Thoracic aorta (tissue), 2 donors: ENCODE measurements at places on chromosomes 1 and 21. TPM values are rescaled to one million over a fixed set of nuclear protein-coding genes. Genes with fewer than 3 reads are reported as not detected.

OR6K6 gene
- total RNA-seq: not detected

CLCA1 gene
- not detected for total RNA-seq

TRIM63 gene
- not detected for total RNA-seq

GRCh38 chr1:231519166-231519565 is 9.3 kb upstream of the TSNAX start:
- H3K27ac ChIP-seq: no peak overlapping the region
- H3K4me3 ChIP-seq: no peak overlapping the region
- H3K36me3 ChIP-seq: no peaks in the 10 kb centered on the region
- DNase-seq: no peak

DNA sequence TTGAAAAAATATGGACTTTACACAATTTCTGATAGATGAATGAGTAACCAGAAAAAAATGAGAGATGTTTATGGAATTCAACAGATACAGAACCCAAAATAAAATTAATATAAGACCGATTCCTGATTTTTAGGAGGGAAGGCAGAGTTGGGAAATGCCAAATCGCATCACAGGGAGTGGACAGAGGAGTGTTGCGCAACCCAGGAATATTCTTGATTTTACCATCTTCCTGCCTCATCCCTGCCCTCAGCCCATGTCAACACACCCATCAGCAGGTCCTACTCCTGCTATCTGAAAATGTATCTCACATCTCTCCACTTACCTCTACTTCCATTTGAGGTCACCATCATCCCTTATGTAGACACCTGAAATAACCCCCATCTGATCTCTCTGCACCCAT is 221.0 kb downstream of the DSCAM start:
- DNase-seq: no peak
- H3K4me3 ChIP-seq: no peak overlapping the region
- no peaks in the 10 kb centered on the region for H3K36me3 ChIP-seq
- H3K27me3 ChIP-seq: no peaks in the 10 kb centered on the region
- H3K4me1 ChIP-seq: no peaks in the 10 kb centered on the region

GRCh38 chr1:113142791-113143190 is 69.8 kb downstream of the LRIG2 start:
- no peak for DNase-seq
- no peaks in the 10 kb centered on the region for H3K36me3 ChIP-seq

GRCh38 chr1:154730259-154730658 is 122.3 kb upstream of the ADAR start:
- H3K27ac ChIP-seq: no peak overlapping the region
- H3K27me3 ChIP-seq: no peaks in the 10 kb centered on the region
- peaks cover 7% of the 10 kb centered on the region for H3K4me1 ChIP-seq
- no peak for DNase-seq

DNA sequence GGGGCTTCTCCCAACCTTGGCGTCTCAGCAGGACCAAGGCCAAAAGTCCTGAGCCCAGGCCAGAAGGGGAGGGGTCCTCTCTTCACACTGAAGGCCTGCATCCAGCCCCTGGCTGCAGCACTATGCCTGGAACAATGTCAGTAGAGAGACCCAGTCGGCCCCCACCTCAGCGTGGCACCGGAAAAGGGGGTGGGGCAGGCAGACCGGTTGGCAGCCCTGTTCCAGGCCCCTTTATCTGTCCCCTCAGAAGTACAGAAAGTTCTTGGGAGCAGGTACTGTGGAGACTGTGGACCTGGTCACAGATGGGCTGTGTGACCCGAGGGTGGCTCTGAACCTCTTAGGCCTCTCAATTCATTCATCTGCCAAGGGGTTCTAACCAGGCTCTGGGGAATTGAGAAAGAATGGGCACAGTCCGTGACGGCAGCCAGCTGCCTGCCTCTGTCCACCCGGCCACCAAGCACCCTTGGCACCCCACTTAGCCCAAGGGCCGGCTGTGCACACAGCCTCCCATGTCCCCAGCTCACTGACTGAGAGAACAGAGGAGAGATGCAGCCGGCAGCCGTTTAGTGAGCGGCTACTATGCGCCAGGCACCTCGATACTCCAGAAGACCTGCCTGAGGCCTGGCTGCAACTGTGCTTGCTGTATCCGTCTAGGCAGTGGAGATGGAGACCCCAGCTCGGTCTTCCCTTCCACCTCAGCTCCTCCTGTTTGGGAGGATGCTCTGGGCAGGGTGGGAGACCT is 23.9 kb downstream of the RUNX3 start:
- no peaks in the 10 kb centered on the region for H3K27me3 ChIP-seq
- no peak overlapping the region for H3K27ac ChIP-seq
- no peaks in the 10 kb centered on the region for H3K4me1 ChIP-seq
- H3K36me3 ChIP-seq: no peaks in the 10 kb centered on the region
- DNase-seq: no peak
- no peak overlapping the region for H3K4me3 ChIP-seq

- no peaks in the 10 kb centered on the region for H3K4me1 ChIP-seq
- no peak overlapping the region for H3K27ac ChIP-seq
- no peak overlapping the region for H3K4me3 ChIP-seq
- H3K27me3 ChIP-seq: no peaks in the 10 kb centered on the region
Observed at GRCh38 chr1:1092894-1093609, 18.9 kb upstream of the RNF223 start.

DNA sequence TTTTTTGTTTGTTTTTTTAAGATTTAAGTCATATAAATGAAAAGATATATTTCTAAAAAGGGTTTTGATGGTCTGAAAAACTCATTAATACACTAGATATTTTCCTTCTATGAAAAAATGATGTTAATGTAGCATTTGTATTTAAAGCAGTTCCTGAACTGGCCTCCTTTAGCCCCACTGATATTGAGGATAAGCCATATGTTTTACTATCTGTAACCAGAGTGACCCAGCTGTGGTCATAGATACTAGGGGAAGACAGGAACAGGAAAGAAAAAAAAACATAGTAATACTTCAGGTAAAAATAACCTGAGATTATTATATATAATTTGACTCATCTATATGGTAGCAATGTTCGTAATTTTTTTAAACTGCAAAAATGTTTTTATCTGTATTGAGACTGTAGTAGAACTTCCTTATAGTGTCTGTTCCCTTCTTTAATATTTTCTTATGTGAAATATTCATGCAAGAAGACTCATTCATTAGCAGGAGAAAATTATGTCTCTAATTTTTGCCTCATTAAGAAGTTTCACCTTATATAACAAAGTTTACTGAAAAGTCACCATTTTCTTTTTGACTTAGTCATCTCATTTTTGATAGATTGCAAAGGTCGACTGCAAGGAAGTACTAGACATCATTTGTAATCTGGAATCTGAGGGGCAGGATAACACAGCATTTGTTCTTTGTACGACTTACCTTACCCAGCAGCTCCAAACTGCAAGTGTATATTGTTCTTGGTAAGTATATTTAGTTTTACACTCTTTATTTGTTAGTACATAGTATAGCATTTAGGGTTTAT is 25.6 kb upstream of the TMCO2 start:
- no peak for DNase-seq
- peaks cover 6% of the 10 kb centered on the region for H3K36me3 ChIP-seq
- H3K27me3 ChIP-seq: no peaks in the 10 kb centered on the region
- no peaks in the 10 kb centered on the region for H3K4me1 ChIP-seq
- no peak overlapping the region for H3K27ac ChIP-seq

DNA sequence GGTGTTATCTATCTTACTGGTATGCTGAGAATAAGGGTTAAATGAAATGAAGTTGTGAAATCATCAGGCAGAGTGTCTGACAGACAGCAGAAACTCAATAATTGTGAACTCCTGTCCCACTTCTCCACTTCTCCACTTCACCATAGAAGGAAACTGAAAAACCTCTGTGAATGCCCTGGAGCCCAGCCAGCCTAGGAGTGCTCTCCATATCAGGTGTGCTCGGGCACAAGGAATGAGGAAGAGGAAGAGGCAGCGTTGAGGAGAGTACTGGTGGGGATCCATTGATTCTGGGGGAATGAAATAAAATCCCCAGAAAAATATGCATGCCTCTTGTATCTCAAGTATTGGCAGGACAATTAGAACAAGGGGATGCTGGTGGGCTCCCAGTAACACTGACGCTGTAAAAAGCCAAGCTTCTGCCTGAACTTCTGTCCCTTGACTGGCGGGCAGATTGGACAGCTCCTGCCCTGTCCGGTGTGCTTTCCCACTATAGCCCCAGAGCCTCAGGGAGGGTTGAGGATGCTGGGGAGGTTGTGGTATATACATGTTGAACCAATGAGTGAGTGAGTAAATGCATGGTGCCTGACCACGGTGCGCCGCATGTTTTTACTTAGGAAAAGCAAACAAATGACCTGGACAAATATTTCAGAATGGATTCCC is 47.7 kb downstream of the NMNAT2 start:
- H3K4me3 ChIP-seq: no peak overlapping the region
- H3K4me1 ChIP-seq: no peaks in the 10 kb centered on the region
- no peaks in the 10 kb centered on the region for H3K27me3 ChIP-seq
- no peak overlapping the region for H3K27ac ChIP-seq
- H3K36me3 ChIP-seq: no peaks in the 10 kb centered on the region
- no peak for DNase-seq

DNA sequence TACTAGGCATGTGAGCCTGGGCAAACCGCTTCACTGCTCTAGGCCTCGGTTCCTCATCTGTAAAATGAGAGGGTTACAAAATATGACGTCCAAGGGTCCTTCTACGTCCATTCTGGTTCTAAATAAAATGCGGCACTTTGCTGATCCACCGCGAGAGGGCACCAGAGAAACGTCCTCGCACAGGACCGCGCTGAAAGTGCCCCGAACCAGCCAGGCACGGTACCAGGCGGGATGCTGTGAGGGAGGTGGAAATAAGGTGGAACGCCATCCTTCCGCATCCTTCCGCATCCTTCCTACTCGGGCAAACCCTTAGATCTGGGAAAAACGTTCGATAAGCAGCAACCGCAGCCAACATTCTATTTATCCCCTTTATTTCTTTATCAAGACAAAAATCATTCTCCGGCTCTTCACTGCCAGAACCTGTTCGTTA is 60.3 kb upstream of the KRTAP19-8 start:
- no peak overlapping the region for H3K27ac ChIP-seq
- DNase-seq: peak; percentile 8
- H3K4me1 ChIP-seq: no peaks in the 10 kb centered on the region
- no peaks in the 10 kb centered on the region for H3K27me3 ChIP-seq
- H3K36me3 ChIP-seq: no peaks in the 10 kb centered on the region
